ENCODE measurements at places on chromosomes 3 and 15. TPM values are rescaled to one million over a fixed set of nuclear protein-coding genes. Genes with fewer than 3 reads are reported as not detected.

DNA sequence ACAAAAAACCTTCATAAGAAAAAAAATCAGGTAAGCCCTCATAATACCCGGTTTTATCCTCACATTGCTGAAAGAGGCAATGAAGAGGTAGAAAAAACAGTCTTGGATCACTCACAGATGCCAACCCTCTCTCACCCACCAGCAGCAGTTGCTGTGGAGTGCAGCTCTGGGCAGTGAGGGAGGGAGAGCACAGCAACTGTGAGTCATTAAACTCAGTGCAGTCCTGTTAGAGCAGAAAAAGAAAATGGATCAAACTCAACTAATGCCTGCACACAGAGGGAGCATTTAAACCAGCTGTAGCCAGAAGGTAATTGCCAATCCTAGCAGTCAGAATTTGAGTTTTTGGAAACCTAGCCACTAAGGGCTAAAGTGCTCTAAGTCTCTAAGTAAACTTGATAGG, 1050.6 kb upstream of the ALCAM start:
- H3K27ac ChIP-seq = no peak overlapping the region
- no peaks in the 10 kb centered on the region for H3K27me3 ChIP-seq
- no peak for DNase-seq
- H3K4me3 ChIP-seq = no peak overlapping the region
- no peaks in the 10 kb centered on the region for H3K36me3 ChIP-seq

GRCh38 chr15:69141286-69141701, 19.1 kb upstream of the GLCE start:
- H3K36me3 ChIP-seq = no peaks in the 10 kb centered on the region
- no peak overlapping the region for H3K27ac ChIP-seq
- no peaks in the 10 kb centered on the region for H3K27me3 ChIP-seq
- no peaks in the 10 kb centered on the region for H3K4me1 ChIP-seq

GRCh38 chr3:71587958-71588357, 4.4 kb upstream of the FOXP1 start:
- no peaks in the 10 kb centered on the region for H3K36me3 ChIP-seq
- H3K27me3 ChIP-seq = no peaks in the 10 kb centered on the region
- no peak for DNase-seq
- no peak overlapping the region for H3K4me3 ChIP-seq
- H3K27ac ChIP-seq = no peak overlapping the region
- H3K4me1 ChIP-seq = peaks cover 6% of the 10 kb centered on the region

DNA sequence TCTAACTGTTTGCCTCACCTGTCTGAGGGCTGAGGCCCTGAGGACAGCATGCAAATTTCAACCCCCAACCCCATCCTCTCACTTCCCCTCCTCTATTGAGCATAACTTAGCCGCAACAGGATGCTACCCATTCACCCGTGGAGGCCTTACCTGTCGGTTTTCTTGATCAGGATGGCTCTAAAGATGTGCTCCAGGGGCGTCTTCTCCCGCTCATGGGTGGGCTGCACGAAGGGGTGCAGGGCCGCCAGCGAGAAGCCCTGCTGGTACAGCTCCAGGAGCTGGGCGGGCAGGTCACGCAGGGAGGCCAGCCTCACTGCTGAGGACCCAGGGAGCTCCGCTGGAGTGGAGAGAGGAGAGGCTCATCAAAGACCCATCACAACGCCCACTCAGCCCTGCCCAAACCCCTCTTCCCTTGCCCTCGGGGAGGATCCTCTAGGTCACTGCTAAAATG, 79.8 kb downstream of the RFTN1 start:
- H3K4me3 ChIP-seq = no peak overlapping the region
- no peak for DNase-seq
- H3K27ac ChIP-seq = no peak overlapping the region
- H3K4me1 ChIP-seq = peaks cover 7% of the 10 kb centered on the region
- H3K27me3 ChIP-seq = no peaks in the 10 kb centered on the region
- peaks cover 15% of the 10 kb centered on the region for H3K36me3 ChIP-seq

GRCh38 chr3:147318900-147319299, 87.4 kb downstream of the ZIC4 start:
- no peaks in the 10 kb centered on the region for H3K4me1 ChIP-seq
- no peaks in the 10 kb centered on the region for H3K27me3 ChIP-seq
- DNase-seq = no peak
- no peak overlapping the region for H3K4me3 ChIP-seq

COL8A1 gene
- total RNA-seq = 106 TPM

DNA sequence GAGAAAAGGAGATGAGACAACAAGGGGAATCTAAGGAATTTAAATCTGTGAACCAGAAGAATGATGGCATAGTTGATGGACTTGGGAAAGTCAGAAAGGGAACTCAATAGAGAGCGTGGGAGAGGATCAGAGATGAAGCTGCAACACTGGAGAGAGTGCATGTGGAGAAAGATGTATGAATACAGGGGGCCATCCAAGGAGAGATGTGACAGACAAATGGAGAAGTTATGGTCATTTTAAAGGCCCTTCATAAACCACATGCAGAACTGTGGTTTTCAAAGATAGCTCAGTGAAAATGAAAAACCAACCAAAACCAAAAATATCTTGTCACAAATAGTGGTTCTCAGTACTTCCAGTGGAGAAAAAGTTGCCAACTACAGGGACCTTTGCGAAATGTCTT, 265.2 kb downstream of the SUCLG2 start:
- H3K36me3 ChIP-seq = no peaks in the 10 kb centered on the region
- H3K27me3 ChIP-seq = no peaks in the 10 kb centered on the region
- H3K4me1 ChIP-seq = no peaks in the 10 kb centered on the region
- DNase-seq = no peak

SAMMSON gene
- 0.27 TPM for total RNA-seq
